AML-193 (cell line): ENCODE measurements at places on chromosomes 6 and 20.

DNA sequence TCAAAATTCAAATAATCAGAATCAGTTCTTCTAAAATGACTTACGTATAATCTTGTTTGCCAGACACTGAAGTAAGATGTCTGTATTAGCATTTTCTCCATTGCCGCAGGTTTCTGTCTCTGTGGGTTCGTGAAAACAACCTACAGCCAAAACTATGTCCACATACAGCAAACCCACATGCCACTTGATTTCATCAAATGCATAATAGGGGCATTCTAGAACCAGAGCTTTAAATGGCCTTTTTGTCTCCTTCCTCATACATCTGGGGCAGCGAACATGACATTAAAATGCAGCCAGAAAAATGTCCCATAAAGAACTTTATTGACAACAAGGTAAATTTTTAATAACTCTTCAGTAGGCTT is 90.2 kb upstream of the QKI start:
- DNase-seq = no peak

DNA sequence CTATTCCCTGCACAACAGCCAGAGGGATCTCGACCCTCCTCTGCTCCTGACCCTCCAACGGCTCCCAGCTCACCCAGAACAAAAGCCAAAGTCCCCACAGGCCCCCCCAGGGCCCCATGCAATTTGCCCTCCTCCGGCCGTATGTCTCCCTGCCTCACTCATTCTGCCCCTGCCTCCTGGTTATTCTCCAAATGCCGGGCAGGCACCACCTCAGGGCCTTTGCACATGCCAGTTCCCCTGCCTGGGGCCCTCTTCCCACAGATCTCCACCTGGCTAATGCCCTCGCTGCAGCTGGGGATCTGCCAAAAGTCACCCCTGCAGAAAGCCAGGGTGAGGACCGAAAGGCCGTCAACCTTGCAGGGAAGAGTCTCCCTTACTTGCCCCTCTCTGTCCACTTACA is 66.0 kb downstream of the GRM4 start:
- DNase-seq = no peak

GRCh38 chr6:136401749-136402148 is 112.1 kb upstream of the BCLAF1 start:
- no peak for DNase-seq

DNA sequence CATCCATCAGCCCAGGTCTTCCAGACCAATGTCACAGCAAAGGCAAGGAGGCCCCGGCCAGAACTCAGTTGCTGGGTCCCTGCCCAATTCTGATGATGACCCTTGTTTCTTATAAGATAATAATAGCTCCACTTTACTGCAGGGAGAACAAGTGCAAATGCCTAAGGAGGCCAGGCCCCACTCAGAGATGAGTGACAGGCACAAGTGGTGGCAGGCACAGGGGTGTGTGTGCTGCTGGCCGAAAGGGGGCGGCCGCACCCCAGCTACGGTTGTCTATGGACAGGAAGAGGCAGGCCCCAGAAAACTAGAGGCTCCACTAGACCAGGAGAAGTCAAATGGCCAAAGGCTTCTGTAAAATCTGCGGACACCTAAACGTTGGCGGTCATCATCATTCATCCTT is 28.6 kb downstream of the GNAS-AS1 start:
- no peak for DNase-seq

GRCh38 chr6:8588176-8588575 is 152.8 kb upstream of the SLC35B3 start:
- no peak for DNase-seq
